ENCODE measurements at places on chromosomes 13 and 19. TPM values are rescaled to one million over a fixed set of nuclear protein-coding genes. Genes with fewer than 3 reads are reported as not detected.

SHD gene
- 1.3 TPM for total RNA-seq

KLK7 gene
- total RNA-seq: 1.1 TPM

SHISA7 gene
- total RNA-seq: 0.04 TPM

C13orf42 gene
- total RNA-seq: 5.9 TPM

TSPAN16 gene
- not detected for total RNA-seq

SERP2 gene
- total RNA-seq: 0.17 TPM

PEX11G gene
- total RNA-seq: 3.5 TPM

CERS1 gene
- total RNA-seq: 7.8 TPM

IGLON5 gene
- 18.2 TPM for total RNA-seq

GRCh38 chr13:84237143-84237542, 354.9 kb upstream of the SLITRK1 start:
- DNase-seq: no peak

GRCh38 chr13:43295825-43296564, 272.6 kb downstream of the DNAJC15 start:
- DNase-seq: no peak

DNA sequence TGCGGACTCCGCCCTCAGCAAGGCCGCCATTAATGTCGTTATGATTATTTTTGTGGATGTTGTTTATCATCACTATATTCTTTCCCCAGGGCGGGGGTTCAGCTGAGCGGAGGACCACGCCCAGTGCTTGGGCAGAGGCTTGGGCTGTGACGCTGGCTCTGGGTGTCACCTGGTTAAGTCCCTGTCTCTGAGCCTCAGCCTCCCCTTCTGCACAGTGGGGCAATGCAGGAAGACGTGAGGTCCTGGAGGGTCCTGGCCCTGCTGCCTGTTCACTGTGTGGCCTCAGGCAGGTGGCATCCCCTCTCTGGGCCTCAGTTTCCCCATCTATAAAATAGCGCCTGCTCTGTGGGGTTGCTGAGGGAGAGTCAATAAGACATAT, 32.5 kb downstream of the NFIC start:
- DNase-seq: peak; percentile 52

GRCh38 chr19:58578012-58578925, 5.1 kb upstream of the MZF1 start:
- no peak for DNase-seq

- peak; percentile 45 for DNase-seq
These were observed 7.3 kb downstream of the ANGPTL4 start for GRCh38 chr19:8371011-8371804.

DNA sequence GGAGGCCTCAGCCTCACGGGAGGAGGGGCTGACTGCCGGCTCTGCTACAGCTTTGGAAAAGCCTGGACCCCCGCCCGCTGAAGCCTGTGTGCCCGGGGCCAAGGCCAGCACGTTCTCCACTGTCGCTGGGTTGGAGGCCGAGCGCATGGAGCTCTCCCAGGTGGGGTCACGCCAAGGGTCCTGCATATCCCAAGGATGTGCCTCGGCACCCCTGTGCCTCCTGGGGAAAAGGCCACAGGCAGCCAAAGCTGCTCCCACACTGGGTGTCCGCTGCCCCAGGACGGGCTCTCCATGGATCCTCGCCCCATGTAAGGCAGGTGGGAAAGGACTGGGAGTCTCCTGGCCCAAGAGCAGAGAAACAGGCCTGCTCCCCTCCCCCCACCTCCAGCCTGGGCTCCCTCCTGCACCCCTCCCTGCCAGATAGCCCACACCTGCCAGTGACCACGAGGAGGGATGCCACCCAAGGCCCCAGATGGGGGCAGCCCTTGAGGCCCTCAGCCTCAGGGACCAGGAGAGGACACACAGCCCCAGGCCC, 64.0 kb downstream of the MLLT1 start:
- no peak for DNase-seq

GRCh38 chr13:91405240-91405639, 6.8 kb downstream of the GPC5 start:
- DNase-seq: no peak

GRCh38 chr19:31054430-31054829, 294.8 kb downstream of the TSHZ3 start:
- peak; percentile 64 for DNase-seq

DNA sequence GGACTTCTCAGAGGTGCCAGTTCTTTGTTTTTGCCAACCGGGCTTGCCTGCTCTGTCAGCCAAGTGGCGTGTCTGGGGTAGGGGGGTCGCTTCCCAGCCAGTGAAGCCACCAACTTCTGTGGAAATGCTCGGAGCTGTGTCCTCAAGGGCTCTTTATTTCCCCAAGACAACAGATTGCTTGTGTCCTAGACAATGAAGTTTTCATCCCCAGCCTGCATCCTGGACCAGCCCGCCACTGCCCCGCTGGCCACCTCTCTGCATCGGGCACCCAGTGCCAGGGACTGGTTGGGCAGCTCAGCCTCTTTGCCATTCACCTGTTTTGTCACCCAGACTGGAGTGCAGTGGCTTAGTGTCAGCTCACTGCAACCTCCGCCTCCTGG, 3.7 kb downstream of the RAB11B start:
- no peak for DNase-seq

DNA sequence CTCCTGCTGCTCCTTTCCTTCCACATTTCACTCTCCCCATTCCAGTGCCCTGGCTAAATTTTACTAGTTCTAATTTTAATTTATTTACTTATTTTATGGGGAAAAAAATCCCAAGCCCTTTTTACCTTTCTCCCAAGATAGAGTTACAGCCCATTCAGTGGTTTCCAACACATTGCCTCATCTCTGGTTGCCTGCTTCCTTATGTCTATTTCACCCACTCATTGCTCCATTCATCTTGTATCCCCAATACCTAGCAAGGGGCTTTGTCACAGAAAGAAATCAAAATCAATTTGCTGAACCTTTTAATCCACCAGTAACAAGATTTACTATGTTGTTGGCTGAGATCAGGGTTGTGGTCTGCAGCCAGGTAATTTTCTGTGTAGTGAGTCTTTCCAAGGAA, 55.9 kb downstream of the LHFPL6 start:
- no peak for DNase-seq

GRCh38 chr13:21032656-21033055, 28.7 kb downstream of the LATS2 start:
- no peak for DNase-seq

DNA sequence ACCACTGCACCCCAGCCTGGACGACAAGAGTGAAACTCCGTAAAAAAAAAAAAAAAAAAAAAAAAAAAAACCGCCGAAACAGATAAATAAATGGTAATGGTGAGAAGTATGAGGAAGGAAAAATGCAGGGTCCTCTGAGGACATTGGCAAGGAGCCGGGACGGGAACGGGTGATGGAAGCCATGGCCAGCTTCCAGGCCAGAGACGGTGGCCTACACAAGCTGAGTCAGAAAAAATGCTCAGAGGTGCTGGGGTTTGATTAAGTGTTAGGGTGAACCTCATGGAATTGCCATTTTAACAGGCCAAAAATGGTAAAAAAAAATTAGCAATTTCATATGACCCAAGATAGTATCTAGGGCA, 866 bp upstream of the ZSWIM4 start:
- no peak for DNase-seq

DNA sequence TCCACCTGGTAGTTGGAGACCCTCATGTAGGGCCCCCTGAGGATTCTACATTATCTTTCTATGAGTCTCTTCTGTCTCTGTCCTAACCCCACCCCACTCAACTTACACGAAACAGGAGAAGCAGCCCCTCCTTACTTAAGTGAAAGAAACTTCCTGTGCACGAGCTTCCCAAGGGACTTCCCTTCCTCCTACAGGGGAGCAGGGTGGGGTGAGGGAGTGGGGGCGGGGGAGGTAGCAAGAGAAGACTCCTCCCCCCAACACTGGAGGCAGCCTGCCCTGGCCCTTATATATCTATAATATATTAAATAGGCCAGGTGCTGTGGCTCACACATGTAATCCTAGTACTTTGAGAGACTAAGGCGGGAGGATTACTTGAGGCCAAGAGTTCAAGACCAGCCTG, 5.5 kb upstream of the PDE4C start:
- DNase-seq: peak; percentile 83

GRCh38 chr13:66506979-66507378, 723.2 kb downstream of the PCDH9 start:
- DNase-seq: no peak

DNA sequence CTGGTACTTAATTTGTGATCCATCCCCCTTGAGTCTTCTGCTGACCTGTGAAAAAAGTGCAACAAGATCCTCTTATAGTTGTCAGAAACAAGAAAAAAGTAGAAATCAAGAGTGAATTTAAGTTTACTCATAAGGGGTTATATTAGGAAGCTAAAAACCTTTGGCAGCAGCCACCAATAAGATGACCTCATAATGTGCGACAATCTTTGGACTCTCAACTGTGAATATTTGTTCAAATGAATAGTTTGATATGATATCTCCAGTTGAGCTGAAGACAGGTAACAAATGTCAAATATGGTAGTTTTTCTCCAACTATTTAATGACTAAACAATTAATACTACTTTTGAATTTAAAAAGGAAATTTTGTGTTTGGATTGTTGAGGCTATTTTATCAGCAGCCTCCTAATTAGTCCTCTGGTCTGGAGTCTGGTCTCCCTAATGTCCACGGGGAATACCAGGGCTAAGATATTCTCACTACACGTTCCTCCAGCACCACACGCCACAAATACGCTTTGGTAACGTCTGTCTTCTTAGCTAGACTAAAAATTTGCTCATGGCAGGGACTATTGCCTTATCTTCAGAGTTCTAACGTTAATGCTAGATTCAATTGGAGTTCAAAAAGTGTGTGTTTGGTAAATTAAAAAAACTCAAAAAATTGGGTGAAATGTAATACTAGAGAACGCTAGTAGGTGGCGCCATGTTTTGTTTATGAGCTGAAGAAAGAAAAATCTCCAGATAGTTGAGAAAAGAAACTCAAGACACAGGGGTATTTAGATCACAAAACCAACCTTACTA, 51.0 kb upstream of the PDX1 start:
- no peak for DNase-seq

GRCh38 chr13:39688278-39688677, 32.8 kb downstream of the COG6 start:
- DNase-seq: no peak

- peak; percentile 96 for DNase-seq
These were observed 50.6 kb downstream of the CELF5 start for GRCh38 chr19:3274942-3275582.

DNA sequence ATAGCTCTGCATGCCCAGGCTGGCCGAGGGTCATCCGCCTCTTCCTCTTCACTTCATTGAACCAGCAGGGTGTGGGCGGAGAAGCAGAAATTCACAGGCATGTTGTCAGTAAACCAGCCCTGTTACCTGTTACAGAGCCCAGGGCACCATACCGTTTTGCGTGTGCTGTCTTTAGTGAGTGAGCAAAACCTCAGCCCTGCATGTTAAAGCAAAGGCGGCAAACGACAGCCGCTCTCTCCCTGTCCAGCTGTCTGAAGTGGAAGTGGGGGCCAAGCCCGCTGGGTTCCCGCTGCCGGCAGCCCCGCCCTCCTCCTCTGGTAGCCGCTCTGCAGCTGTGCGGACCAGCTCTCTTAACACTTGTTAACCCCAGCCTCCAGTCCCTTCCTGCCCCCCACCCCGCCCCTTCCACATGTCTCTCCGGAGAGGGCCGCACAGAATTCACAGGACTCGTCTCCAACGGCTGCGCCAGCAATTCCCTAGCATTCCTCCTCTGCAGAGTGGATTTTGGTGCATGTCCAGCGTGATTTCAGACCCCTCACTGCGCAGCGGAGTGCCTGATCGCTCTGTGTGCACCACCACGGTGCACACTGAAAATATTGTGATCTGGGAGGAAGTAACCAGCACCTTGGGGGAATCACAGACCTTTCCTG, 12.7 kb downstream of the KLHL26 start:
- peak; percentile 66 for DNase-seq
